DMS 273 treated with DMSO at 0.1 percent for 48 hours (cell line): ENCODE measurements at places on chromosomes 16 and 17.
A peak's percentile ranks its signal among the peaks of the same experiment; 100 is the strongest.

DNA sequence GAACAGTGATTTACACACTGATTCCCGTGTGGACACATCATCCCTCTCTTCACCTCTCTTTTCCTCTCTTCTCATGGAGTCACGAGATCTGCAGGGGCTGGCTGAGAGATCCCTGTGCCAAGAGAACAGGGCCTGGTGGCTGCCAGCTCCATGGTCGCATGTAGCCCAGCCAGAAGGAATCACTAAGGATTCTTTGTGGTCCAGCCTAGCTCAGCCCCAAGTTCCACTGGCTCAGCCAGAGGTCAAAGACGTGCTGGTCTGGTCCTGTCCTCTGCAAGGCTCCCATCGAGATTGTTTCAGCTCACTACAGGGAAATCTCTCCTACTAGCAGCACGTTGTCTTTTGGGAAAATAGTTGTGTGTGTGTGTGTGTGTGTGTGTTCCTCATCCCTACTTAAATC, 66.4 kb downstream of the NDEL1 start:
- DNase-seq = no peak

- no peak for DNase-seq
These were observed 30.4 kb downstream of the KIAA0513 start for GRCh38 chr16:85057948-85058347.

DNA sequence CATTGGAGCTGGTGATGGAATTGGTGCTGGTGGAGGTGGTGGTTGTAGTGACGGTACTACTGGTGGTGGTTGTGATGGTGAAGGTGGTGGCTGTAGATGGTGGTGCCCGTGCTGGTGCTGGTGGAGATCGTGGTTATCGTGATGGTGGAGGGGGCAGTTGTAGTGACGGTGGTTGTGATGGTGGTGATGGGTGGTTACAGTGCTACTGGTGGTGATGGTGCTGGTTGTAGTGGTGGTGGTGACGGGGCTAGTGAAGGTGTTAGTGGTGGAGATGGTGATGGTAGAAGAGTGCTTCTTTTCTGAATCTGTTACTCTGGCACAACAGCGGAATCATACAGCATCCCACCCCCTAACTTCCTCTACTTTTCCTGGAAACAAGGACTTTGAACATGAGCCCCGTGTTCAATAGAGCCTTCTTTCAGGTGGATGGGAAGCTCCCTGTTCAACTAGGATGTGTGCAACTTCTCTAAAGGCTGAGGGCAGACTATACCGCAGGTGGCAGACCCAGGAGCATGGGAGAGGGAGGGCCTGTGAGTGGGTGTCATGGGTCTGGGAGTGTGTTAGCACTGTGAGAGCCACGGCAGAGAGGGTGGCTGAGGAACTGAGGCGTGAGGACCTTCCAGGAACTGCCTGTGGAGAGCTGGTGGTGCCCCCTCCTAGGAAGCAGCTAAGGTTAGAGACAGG, 8.2 kb downstream of the TBX21 start:
- no peak for DNase-seq

DNA sequence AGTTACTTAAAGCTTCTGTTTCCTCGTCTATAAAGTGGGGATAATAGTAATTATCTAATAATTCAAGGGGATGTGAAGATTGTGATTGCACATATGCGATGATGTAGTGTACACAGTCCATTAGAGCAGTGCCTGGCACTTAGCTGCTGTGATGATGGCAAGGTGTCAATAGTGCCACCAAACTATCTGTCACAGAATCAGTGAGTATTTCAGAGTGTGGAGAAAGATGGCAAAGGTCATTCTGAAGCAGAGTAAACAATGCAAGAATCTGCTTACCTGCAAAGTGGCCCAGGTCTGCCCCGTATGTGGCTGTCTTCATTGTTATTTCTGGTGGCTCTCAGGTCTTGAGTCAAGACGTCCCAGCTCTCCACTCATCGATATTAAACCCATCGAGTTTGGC, 15.1 kb downstream of the SYT17 start:
- no peak for DNase-seq

DNA sequence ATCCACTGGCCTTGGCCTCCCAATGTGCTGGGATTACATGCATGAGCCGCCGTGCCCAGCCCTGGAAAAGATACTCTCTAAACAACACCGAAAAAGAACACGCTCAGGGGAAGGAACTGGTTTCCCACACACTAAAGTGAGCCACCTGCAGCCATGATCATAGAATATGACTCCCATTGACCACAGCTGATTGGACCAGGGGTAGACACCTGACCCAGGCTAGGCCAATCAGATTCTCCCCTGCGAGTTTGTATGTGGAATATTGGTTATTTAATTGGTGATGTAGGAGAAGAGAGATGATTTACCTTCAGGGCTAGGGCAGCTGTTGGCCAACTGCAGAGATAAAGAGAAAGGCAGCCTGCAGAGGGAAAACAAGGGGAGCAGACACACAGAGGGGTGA, 9.0 kb upstream of the GGA2 start:
- DNase-seq = no peak

GRCh38 chr17:41544491-41544892, 16.4 kb upstream of the KRT19 start:
- DNase-seq = peak; percentile 65

- DNase-seq = no peak
These were observed 199.0 kb downstream of the ENGASE start for GRCh38 chr17:79273660-79274059.

GRCh38 chr17:59832883-59833379, 59.8 kb downstream of the TUBD1 start:
- no peak for DNase-seq

DNA sequence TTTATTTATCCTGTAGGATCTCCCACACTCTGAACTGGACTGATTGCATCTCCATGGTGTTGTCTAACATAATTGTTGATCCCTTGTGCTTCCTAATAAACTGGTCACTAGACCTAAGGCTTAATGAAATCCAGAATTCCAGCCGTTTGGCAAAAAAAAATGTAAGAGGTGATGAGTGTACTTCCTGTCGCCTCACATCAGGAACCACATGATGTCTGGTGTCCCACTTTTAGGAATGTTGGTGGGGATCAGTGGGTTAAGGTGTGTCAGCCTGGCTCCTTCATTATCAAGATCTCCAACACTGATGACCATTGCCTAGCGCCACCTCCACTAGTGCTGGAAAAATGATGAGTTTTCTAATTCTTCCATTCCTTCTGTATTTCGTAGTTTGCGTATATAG, 18.6 kb upstream of the LONP2 start:
- no peak for DNase-seq

GRCh38 chr17:42720996-42721583, 23.8 kb downstream of the EZH1 start:
- DNase-seq = no peak

GRCh38 chr17:11240841-11241610, at the start of gene SHISA6:
Gene SHISA6, plus strand, starts transcription at chr17:11241213.
- no peak for DNase-seq

DNA sequence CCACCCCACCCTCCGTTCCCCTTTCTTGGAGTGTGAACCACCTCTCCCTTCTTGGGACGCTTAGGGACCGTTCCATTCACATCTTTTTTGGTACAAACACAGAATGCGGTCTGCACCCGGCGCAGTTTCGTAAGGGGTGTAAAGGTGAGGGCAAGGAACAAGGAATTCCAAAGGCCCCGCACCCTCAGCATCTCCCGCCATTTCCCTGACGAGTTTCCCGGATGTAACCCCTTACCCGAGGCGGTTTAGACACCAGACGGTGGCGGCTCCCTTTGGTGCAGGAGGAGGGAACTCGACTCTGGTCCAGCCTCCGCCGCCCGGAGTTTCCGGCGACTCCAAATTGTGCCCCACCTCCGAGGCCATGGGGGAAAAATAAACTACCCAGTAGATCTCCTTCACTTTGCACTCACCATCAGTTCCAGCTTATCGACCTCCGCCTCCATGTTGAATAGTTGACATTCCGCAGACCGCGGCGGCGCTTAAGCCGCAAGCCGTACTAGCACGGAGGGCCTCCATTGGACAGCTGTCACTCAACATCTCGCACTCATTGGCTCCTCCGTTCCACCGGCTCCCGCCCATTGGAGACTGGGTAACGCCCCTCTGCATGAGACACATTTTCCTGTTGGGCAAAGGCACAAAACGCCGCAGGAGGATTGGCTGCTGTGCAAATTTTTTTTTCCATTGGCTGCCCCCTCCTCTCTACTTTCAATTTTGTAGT, at the start of gene SKA2:
TSS of gene SKA2 (minus strand) at position 466 of the 718 bp plus-strand sequence. CDS start at position 443, 23 bp downstream.
- peak; percentile 88 for DNase-seq

DNA sequence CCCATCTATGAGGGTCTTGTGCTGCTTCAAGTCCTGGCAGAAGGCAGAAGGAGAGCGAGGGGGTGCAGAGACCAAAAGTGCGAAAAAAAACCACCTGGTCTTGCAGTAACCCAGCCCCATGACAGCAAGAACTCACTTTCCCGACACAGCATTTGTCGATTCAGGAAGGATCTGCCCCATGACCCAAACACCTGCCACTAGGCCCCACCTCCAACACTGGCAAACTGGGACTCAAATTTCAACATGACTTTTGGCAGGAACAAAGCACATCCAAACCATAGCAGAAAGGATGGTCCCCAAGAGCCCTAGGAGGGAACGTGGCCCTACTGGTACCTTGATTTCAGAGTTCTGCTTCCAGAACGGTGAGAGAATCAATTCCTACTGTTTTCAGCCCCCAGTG, 34.7 kb upstream of the KLHDC4 start:
- DNase-seq = no peak

DNA sequence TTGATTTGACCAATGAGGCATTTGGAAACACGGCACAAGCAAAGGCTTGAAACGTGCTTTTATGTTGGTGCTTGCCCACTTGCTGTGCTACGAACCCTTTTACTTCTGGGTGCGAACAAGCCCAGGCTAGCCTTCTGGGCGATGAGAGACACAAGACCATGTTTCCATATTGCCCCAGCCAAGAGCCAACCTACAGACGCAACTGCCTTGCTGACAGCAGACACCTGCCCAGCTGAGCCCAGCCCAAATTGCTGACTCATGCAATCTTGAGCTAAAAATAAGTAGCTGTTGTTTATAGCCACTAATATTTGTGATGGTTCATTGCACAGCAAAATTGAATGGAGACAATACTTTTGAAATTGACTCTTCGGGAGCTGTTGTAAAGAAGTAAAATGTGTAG, 464.5 kb downstream of the WWOX start:
- DNase-seq = peak; percentile 58

DNA sequence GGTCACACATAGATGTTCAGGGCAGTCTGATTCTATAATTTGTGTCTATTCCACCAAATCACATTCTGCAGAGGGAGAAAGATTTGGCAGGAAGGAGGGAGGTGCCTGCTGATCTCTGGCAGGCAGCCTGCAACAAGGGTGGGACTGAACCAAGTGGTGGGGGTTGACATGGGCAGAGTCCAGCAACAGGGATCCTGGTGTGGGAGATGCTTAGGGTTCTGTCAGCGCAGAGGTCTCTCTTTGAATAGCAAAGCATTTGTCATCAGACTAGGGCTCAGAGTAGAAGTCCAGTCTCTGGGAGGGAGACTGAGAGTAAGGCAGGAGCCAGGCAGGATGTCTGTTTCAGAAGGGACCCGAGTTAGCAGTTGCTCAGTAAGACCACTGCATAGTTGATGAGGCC, 94.6 kb downstream of the UTP18 start:
- no peak for DNase-seq

GRCh38 chr17:65022751-65023700, 33.5 kb downstream of the GNA13 start:
- no peak for DNase-seq

DNA sequence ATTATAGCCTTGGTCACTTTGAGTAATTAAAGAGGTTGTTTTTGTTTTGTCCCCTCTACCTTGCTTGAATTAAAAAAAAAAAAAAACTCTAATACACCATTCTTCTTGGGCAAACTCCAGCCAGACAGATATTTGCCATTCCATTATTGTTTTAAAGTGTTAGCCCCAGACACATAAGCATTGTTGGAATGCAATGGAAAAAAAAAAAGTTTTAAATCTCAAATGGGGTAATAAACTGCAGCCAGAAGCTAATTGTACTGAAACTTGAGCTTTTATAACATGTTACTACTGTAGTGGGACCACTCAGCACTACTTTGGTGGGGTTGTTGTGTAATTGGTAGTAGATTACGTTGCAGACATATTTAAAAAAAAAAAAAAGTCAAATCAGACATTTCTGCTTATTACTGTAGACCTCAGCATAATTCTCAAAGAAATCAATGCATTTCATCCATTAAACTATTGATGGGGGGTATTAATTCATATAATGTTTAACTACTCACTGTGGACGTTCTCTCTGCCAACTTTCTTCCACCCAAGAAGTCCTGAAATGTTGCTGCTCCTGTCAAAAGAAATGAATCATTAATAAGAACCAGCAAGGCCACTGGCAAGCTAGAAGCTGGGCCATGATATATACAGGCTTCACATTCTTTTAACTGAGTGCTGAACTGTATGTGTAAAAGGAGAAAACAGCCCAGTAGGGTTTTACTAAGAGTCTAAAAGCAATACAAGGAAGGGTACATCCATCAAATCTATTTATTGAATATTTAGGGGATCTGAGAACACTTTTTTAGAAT, 626.6 kb upstream of the SOX9 start:
- no peak for DNase-seq

DNA sequence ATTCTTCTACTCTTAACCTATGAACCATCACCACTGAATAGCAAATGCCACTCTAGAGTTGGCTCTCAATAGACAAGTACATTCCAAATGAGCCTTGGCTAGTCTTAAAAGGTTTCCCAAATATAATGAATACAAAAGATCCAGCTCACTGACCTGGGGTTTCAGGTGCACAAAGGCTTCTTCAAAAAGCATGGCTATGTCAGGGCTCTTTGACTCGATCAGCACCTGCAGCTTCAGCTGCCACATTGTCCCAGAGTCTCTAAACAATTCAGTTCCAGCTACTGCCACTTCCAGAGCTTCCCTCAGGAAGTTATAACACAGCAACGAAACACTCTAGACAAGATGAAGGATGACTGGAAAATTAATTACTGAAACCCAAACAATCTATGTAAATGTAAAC, 16.0 kb upstream of the COPRS start:
- no peak for DNase-seq

DNA sequence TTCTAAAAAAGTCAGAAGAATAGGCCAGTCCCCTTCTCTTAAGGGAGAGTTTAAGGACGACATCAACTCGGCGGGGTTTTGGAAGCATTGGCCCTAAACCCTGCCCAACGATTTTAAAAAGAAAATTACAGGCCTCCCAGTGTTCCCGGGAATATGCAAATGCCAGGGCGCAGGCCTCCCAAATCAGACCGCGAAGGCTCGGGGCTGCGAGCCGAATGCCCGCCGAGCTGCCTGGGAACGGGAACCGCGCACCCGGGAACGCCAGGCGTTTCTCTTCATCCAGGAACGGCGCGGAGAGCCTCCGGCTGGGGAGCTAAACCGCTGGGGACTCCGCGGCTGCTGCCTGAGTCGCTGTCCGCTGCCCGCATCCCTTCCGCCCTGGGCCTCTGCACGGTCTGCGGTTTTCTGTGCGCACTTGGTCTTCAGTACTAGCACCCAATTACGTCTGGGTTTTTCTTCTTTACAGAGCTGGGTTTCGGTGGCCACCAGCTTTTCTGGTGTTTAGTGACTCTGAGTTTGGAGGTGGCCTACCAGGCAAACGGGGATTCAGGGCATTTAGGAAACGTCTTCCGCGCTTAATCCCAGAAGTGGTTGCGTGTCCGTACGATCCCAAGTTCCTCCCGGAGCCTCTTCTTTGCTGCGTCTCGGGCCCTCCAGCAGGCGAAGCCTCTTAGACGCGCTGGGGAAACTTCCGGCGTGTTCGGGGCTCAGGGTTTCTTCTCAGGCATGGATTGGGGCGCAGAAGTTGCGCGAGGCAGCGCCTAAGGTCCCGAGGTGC, 5.7 kb downstream of the IRX5 start:
- DNase-seq = no peak

GRCh38 chr17:77235370-77235941, 94.7 kb downstream of the SEC14L1 start:
- no peak for DNase-seq
